Neural progenitor cell (in vitro differentiated cells): ENCODE measurements at places on chromosomes 2 and 18. TPM values are rescaled to one million over a fixed set of nuclear protein-coding genes. Genes with fewer than 3 reads are reported as not detected.

SPP2 gene
- not detected in 2 replicates for total RNA-seq

FHL2 gene
- 17.8 and 20.7 TPM in 2 replicates for total RNA-seq

LYG1 gene
- total RNA-seq: 0.53 and 2.1 TPM in 2 replicates

EML6 gene
- 0.39 and 1.6 TPM in 2 replicates for total RNA-seq

CD8A gene
- 0.03 and 0.34 TPM in 2 replicates for total RNA-seq

KIAA2012 gene
- not detected in 2 replicates for total RNA-seq

MC2R gene
- total RNA-seq: not detected in 2 replicates

NDUFAF7 gene
- 28.3 and 47.4 TPM in 2 replicates for total RNA-seq

MAP3K19 gene
- not detected in 2 replicates for total RNA-seq

DOK6 gene
- total RNA-seq: 0.43 TPM in 2 replicates

SOCS6 gene
- total RNA-seq: 30.3 and 45.1 TPM in 2 replicates

TDRD15 gene
- total RNA-seq: not detected in 2 replicates

CDH7 gene
- total RNA-seq: 2.7 TPM in 2 replicates

ARL5A gene
- 74.4 and 129 TPM in 2 replicates for total RNA-seq

L3MBTL4 gene
- total RNA-seq: 0.31 and 0.34 TPM in 2 replicates

MPHOSPH10 gene
- total RNA-seq: 15.2 and 29.6 TPM in 2 replicates

ARHGEF4 gene
- total RNA-seq: 22.8 and 44.8 TPM in 2 replicates

ABHD3 gene
- 13.5 and 21.0 TPM in 2 replicates for total RNA-seq

C1QL2 gene
- not detected in 2 replicates for total RNA-seq

GDF7 gene
- total RNA-seq: not detected in 2 replicates

SMPD4 gene
- total RNA-seq: 23.6 and 45.1 TPM in 2 replicates

LMAN2L gene
- total RNA-seq: 25.9 and 39.8 TPM in 2 replicates

RUFY4 gene
- not detected in 2 replicates for total RNA-seq

SLC16A14 gene
- 10.8 and 12.4 TPM in 2 replicates for total RNA-seq

LOXHD1 gene
- not detected in 2 replicates for total RNA-seq

SLC30A3 gene
- 0.56 and 1.4 TPM in 2 replicates for total RNA-seq

PROM2 gene
- total RNA-seq: 0.95 and 2.4 TPM in 2 replicates

OTOS gene
- not detected in 2 replicates for total RNA-seq

C2orf72 gene
- 2.4 TPM in 2 replicates for total RNA-seq

CPO gene
- total RNA-seq: not detected in 2 replicates

PLCD4 gene
- total RNA-seq: 0.12 and 1.1 TPM in 2 replicates

FNDC4 gene
- 6.2 and 18.3 TPM in 2 replicates for total RNA-seq

FLACC1 gene
- total RNA-seq: not detected in 2 replicates

PRKAG3 gene
- not detected in 2 replicates for total RNA-seq

KLHL29 gene
- total RNA-seq: 1.6 and 2.3 TPM in 2 replicates

GLI2 gene
- 9.4 and 39.6 TPM in 2 replicates for total RNA-seq

MYO1B gene
- total RNA-seq: 64.8 and 88.0 TPM in 2 replicates

NCK2 gene
- total RNA-seq: 26.2 and 32.8 TPM in 2 replicates
